ENCODE measurements at places on chromosomes 1 and 21.

DNA sequence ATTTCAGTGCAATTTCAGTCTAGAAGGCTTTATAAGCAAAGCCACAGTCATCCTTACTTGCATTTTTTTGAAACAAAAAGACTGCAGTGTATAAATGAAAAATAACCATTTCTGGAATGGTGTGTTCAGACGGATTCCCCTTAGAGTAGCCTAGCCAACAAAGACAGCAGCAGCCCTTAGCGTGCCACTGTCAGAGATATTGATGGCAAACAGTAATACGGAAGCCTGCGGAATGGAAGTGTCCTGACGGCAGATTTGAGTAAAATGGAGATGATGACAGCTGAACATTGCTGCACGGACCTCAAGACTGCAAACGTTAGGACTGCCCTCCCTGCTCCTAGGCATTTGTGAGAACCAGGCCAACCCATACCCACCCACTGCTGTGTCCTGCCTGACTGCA, 54.7 kb downstream of the PDE9A start:
- DNase-seq = no peak

DNA sequence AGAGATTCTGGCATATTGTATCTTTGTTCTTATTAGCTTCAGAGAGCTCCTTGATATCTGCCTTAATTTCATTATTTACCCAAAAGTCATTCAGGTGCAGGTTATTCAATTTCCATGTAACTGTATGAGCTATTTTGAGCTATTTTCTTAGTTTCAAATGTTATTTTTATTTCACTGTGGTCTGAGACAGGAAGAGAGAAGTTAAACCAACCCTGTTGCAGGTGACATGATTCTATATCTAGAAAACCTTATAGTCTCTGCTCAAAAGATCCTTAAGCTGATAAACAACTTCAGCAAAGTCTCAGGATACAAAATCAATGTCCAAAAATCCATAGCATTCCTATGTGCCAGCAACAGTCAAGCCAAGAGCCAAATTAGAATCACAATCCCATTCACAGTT, 1644.0 kb upstream of the B3GALT2 start:
- DNase-seq = no peak

- DNase-seq = no peak
Observed at GRCh38 chr1:15004396-15004795, 149.2 kb upstream of the TMEM51 start.

GRCh38 chr1:167488786-167489185, 29.5 kb downstream of the CD247 start:
- DNase-seq = no peak

DNA sequence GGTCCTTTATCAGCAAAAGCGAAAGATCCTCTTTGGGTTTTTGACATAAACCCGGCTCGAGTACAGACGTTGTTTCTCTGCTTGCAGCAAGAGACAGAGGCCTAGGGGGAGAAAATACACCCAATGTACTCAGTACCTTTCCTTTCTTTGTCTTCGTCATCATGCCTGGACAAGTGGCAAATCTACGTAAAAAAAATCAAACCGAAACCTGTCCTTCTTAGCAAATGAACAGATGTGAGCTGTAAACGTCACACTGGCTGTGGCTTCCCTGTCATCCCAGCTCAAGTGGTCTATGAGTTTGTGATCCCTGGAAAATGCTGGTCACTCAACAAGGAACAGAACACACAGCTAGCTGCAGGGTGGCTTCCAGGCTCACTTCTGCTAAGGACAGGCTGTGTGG, 39.9 kb downstream of the STPG1 start:
- no peak for DNase-seq

DNA sequence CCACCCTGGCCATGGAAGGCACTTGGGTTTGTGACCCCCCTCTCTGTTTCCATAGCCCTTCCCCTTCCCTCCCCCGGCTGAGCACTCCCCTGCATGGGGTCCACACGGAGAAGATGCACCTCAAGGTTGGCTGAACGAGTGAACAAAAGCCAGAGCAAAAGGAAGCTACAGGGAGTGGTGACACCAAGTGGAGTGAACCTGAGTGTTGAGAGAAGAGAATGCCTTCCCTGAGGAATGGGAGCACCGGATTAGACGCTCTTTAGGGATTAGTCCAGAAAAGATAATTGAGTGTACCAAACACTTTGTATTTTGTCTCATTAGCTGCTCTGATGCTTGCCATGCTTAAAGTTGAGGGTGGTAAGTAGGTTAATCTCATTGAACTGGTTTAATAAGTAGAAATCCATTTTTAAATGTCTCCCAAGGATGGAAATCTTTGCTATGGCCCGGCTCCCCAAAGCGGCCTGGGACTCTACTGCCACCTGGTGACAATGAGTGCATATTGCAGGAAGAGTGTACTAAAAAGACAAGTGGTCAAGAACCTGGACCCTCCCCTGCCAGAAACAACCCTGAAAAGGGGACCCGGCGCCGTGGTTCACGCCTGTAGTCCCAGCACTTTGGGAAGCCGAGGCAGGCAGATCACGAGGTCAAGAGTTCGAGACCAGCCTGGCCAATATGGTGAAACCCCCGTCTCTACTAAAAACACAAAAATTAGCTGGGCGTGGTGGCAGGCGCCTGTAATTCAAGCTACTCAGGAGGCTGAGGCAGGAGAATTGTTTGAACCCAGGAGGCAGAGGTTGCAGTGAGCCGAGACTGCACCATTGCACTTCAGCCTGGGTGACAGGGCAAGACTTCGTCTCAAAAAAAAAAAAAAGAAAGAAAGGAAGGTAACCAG, 150.6 kb upstream of the ZC3H12A start:
- DNase-seq = peak; percentile 45

DNA sequence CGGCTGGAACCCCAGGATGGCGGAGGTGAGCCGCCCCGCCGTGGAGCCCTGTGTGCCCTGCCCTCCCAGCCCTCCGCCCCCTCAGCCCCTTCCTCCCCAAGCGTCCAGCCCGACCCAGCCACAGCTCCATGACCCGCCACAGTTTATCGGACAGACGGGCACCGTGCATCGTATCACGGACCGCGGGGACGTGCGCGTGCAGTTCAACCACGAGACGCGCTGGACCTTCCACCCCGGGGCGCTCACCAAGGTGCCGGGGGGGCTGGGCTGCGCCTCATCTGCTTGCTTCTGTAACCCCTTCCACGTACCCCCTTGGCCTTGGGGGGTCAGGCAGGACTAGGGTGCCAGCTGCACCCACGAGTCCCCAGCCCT, 6.6 kb upstream of the MMP23B start:
- no peak for DNase-seq

DNA sequence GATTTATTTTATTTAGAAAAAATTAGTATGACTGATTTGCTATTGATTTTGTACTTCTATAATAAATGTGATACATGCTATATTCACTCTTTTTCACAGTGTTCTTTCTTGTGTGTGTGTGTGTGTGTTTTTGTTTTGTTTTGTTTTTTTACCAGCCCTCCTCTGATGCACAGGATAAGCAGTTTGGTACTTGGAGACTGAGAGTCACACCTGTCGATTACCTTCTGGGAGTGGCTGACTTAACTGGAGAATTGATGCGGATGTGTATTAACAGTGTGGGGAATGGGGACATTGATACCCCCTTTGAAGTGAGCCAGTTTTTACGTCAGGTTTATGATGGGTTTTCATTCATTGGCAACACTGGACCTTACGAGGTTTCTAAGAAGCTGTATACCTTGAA, 35.9 kb downstream of the TSNAX start:
- DNase-seq = no peak

GRCh38 chr1:212760126-212760823, 31.3 kb downstream of the NSL1 start:
- peak; percentile 76 for DNase-seq

DNA sequence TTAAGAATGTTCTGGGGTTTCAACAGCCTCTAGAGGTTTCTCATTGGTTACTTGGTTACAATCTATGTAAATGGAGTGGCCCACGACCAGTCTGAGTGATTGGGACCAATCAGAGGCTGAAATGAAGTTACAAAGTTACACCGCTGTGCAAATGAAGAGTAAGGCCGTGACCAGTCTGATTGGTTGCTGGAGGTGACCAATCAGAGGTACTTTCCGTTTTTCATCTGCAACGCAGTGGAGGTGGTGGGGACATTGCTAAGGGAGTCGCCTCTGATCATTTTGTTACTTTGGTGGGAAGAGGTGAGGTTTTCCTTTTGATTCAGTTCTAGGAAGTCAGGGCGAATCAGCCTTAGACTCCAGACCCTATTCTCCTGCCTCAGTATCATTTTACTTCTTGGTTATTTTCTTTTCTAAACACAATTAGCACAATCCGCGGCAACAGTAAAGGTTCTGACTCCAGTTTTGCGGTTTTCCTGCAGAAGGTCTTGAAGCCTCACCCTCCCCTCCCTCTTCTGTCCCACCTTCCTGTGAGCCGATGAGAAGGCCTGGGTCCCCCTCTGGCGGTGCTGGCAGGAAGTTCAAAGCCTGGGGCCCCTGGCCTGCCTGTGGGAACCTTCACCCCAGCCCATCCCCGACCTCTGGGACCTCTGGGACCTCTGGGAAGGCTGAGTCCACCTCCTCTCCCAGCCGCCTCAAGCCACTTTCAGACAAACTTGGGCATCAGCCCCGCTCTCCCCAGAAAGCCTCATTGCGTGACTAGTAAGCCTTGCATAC, 38.7 kb upstream of the TTC34 start:
- peak; percentile 82 for DNase-seq

DNA sequence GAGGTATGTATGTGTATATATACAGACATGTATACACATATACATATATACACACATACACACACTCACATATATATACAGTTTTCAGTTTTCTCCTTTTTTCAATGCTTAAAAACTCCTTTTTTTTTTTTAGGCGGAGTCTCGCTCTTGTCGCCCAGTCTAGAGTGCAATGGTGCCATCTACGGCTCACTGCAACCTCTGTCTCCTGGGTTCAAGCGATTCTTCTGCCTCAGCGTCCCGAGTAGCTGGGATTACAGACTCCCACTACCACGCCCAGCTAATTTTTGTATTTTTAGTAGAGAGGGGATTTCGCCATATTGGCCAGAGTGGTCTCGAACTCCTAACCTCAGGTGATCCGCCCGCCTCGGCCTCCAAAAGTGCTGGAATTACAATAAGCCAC, 27.0 kb downstream of the STYXL2 start:
- peak; percentile 30 for DNase-seq

DNA sequence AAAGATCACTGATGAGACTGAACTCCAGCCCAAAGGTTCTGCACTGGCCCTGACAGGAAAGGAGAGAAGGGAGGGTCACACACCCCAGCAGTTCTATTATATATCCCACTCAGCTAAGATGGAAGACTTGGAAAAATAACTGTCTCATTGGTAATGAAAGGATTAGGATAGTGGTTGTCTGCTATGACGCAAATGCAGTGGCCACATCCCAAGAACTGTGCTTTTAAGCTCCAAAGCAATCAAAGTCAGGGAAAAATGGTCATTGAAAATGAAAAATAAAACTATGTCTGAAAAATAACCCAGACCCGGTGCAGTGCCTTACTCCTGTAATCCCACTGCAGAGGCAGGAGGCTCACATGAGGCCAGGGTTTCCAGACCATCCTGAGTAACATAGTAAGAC, 31.0 kb downstream of the PSMG1 start:
- DNase-seq = no peak

GRCh38 chr1:119590393-119590792, 57.7 kb downstream of the ZNF697 start:
- no peak for DNase-seq

- DNase-seq = no peak
Observed at GRCh38 chr1:232142403-232143314, 487.3 kb downstream of the SIPA1L2 start.

- DNase-seq = no peak
Observed at GRCh38 chr1:61670016-61670415, 54.9 kb downstream of the TM2D1 start.

DNA sequence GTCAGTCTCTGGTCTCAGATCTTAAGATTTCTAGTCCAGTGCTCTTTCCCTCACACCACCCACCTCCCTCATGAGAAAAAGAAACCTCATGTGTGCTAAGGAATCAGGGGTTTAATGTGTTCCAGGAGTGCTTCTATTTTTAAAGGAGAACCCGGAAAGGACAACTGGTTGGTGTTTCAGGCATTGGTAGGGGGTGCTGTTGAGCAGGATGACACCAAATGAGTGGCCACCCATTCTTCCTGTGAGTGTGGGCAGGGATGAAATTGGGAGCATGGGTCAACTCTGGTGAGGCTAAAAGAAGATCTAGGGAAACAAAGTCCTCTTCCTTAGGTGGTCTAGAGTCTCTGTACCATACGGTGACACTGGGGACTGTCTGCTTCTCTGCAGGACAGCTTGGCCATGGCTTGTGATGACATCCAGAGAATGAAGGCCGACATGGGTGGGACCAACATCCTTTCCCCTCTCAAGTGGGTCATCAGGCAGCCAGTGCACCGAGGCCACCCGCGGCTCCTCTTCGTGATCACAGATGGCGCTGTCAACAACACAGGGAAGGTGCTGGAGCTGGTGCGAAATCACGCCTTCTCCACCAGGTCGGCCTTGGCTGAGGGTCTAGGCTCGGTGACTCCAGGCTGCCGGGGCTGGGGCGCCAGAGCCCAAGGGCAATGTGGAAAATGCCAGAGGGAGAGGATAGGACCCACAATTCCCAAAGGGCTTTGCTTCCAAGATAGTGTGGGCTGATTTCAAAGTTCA, 39.3 kb downstream of the VWA5B1 start:
- no peak for DNase-seq
